NCI-H524 treated with DMSO at 0.1 percent for 48 hours (cell line): ENCODE measurements at places on chromosomes 6 and 20.

- DNase-seq, result peak; percentile 10
Observed at GRCh38 chr6:142478117-142478516, 176.3 kb downstream of the ADGRG6 start.

- DNase-seq, result no peak
Observed at GRCh38 chr20:63096681-63097335, 90.0 kb upstream of the BHLHE23 start.

- no peak for DNase-seq
Observed at GRCh38 chr20:23225407-23226060, 125.1 kb upstream of the NXT1 start.

GRCh38 chr6:151137542-151137941 is 102.2 kb upstream of the AKAP12 start:
- DNase-seq, result no peak

GRCh38 chr6:130655586-130655985 is 171.6 kb upstream of the SMLR1 start:
- DNase-seq, result no peak

- no peak for DNase-seq
Observed at GRCh38 chr6:164011321-164011720, 596.8 kb downstream of the QKI start.

DNA sequence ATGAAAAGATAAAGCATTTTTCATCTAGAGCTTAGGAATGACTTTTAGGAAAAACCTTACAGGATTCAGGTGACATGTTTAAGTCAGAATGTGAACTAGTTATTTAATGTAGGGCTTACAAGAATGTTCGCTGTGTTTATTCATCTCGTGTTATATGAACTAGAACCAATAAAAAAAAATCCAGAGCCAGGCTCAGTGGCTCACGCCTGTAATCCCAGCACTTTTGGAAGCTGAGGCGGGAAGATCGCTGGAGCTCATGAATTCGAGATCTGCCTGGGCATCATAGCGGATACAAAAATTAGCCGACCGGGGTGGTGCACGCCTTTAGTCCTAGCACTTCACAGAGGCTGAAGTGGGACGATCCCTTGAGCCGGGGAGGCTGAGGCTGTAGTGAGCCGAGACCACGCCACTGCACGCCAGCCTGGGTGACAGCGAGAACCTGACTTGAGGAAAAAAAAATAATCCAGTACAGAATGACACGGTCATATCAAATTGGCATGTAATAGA is 46.3 kb downstream of the OR2B2 start:
- no peak for DNase-seq

- no peak for DNase-seq
Observed at GRCh38 chr6:150099546-150099945, 30.6 kb upstream of the ULBP3 start.
